ENCODE measurements at places on chromosomes 11 and 22.

DNA sequence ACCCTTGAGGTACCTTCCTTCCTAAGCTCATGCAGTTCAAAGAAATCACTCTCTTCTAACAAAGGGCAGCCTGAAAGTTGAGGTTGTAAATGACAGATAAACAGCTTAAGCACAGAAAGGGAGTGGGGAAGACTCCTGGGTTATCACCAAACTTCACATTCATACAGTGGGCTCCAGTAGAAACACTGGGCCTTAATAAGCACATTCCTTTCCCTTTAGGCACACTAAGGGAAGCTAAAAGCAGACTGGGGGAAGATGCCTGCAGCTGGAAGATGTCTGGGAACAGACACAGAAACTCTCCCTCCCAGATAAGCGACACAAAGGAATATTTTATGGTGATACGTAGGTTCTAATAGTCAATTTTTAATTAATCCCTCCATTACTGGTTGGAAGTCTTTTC is 350.3 kb upstream of the MPPED2 start:
- no peak for DNase-seq

DNA sequence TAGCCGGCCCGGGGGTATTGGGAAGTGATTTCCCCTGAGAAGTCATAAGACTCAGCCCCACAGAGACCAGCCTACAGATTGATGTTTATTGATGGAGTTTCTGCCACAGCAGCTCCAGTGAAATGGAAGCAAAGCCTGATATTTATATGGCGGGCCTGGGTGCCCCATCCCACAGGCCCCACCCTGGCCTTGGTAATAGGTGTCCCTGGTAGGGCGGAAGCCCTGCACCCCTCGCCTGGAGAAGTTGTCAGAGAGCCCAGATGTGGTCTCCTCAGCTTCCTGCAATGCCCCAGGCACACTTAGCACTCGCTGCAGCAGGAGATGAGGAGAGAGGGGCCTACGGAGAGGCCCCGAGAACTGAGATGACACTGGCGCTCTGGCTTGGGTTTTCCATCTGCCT is 107.4 kb downstream of the MORC2 start:
- DNase-seq, result no peak

DNA sequence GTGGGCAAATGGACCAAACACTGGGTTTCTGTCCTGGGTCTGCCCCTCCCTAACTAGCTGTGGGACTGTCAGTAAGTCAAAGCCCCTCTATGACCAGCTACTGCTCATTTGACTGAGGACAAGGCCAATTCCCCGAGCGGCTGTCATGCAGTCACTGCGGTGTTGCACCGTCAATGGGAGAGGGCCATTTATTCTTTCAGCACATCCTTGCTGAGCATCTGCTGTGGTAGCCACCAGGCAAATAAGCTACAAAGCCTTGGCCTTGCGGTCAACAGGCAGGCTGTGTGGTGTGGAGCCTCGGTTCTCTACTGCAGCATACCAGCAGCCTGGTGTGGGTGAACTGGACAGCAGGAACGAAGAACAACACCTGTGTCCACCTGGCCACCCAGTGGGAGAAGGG is 25.8 kb upstream of the SERPIND1 start:
- DNase-seq, result no peak

GRCh38 chr11:72524711-72525110 is 90.4 kb upstream of the CLPB start:
- no peak for DNase-seq

- DNase-seq, result no peak
Observed at GRCh38 chr22:22968366-22968765, 80.8 kb downstream of the IGLL5 start.

- DNase-seq, result no peak
Observed at GRCh38 chr11:8631395-8632118, 37.5 kb upstream of the STK33 start.

GRCh38 chr11:112318661-112319060 is 58.0 kb upstream of the PLET1 start:
- DNase-seq, result no peak

GRCh38 chr11:46367244-46367915 is 14.1 kb upstream of the MDK start:
- peak; percentile 64 for DNase-seq

GRCh38 chr11:8098879-8099278 is 17.9 kb downstream of the TUB start:
- DNase-seq, result no peak

DNA sequence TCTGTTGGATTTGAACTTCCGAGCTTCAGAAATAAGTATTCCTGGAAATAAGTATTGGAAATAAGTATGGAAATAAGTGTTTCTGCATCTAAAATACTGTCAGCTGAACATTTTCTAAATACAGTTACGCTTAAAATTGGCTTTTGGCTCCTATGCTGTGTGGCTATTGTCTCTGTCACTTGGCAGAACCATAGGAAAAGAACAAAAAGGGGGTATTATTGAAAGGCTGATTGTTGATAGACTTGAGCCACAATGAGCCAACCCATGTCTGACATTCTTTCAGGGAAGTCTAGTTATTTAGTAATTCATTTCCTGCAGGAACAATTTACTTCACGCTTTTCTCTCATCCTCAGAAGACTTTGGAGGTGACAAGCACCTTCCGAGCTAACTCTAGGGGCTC is 32.5 kb upstream of the LARGE1 start:
- no peak for DNase-seq

- no peak for DNase-seq
Observed at GRCh38 chr11:110187731-110188130, 94.5 kb downstream of the ZC3H12C start.

DNA sequence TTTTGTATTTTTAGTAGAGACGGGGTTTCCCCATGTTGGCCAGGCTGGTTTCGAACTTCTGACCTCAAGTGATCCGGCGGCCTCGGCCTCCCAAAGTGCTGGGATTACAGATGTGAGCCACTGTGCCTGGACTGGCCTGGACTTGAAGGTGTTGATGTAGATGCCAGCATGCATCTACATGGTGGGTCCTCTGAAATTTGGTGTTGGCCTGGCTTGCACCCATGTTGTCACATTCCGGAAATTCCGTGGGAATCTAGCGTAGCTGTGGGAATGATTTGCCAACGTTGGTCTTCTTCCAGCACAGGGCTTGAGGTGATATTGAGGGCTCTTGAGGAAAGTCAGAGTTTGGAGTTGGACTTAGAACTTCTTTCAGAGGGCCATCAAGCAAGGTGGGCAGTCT is 6.5 kb downstream of the PACS1 start:
- no peak for DNase-seq

GRCh38 chr11:21630934-21631478 is 561.9 kb upstream of the ANO5 start:
- no peak for DNase-seq

DNA sequence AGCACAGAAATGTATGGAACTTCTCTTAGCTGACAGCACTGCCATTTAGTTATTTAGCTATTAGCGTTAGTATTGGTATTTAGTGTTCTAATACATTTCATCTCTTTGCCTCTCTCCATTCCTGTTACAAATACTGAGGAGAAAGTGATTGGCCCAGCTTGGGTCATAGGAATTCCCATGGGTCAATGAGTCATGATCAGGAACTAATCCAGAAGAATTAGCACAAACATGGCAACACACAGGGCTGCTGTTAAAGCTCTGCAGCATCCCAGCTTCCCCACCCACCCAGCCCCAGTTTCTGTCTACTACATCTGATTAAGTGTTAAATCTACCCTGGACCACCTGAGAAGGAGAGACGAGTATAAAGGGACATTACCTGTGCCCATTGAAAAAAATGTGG is 36.1 kb downstream of the PDGFD start:
- no peak for DNase-seq

DNA sequence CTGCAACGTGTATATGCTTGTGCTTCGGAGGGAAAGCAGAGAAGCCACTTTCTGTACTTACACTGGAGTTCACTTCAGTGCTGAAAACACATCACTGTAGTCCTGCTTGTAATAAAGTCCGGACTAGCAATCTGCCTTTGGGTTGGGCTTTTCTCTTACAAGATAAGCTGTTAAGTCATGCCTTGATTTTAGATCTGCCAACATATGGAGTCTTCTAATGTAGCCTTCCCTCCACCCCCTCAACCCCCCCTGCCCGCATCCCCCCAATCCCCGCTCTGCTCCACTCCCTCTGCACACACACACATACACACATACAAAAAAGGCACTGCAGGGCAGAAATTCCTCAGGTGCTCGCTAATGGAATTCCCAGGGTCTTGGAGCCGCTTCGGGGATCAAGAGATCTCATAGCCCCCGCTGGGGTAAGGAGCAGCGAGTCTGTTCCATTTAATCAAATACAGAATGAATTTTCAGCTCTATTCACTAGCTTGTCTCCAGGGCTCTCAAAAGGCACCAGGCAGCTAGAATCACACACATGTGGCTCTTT is 3.4 kb downstream of the CDON start:
- no peak for DNase-seq

- DNase-seq, result no peak
Observed at GRCh38 chr11:36210529-36210928, 78.7 kb downstream of the COMMD9 start.

GRCh38 chr11:107780136-107780535 is 68.3 kb upstream of the SLN start:
- DNase-seq, result no peak

GRCh38 chr22:44889255-44889878 is 120.4 kb downstream of the PHF21B start:
- no peak for DNase-seq

GRCh38 chr22:27329131-27329850 is 472.3 kb downstream of the MN1 start:
- DNase-seq, result no peak

DNA sequence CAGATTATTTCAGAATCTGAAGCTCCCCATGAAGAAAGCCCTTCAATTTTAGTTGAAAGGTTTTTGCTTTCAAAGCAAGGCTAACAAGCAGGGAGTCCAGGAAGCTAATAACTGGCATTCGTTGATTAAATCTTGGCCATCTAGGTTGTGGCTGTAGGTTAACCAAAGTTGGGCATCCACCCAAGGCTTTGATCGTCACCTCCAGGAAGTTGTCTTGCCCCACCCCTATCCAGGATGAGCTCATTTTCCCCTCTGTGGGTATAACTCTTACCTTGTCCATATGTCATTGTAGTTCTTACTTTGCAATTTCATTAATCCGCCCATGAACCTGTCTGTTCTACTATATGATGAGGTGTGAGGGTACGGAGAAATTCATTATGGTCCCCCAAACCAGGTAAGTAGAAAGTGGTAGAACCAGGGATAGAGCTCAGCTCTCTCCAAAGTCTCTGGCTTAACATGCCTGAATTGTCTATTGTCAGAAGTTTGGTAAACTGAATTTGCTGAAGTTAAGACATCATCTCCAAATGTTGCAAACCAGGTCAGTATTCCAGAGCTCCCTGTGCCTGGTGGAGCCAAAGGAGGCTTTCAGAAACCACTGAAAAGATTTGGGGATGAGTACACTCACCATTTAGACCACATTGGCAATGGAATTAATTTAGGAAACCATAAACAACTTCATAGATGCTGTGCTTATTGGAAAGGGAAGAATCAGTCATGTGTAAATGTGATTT is 97.1 kb downstream of the CD44 start:
- peak; percentile 52 for DNase-seq

GRCh38 chr11:96338910-96339705 is 3.9 kb downstream of the MAML2 start:
- DNase-seq, result no peak

DNA sequence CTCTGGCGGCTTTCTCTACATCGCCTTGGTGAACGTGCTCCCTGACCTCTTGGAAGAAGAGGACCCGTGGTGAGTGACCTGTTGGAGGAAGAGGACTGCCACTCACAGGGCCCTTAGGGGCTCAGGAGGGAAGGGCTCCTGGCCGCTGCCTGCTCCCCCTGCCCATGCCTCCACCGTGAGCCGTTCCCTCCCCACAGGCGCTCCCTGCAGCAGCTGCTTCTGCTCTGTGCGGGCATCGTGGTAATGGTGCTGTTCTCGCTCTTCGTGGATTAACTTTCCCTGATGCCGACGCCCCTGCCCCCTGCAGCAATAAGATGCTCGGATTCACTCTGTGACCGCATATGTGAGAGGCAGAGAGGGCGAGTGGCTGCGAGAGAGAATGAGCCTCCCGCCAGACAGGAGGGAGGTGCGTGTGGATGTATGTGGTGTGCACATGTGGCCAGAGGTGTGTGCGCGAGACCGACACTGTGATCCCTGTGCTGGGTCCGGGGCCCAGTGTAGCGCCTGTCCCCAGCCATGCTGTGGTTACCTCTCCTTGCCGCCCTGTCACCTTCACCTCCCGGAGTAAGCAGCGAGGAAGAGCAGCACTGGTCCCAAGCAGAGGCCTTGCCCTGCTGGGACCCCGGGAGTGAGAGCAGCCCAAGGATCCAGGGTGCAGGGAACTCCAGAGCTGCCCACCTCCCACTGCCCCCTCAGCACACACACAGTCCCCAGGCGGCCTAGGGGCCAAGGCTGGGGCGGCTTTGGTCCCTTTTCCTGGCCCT is 6.9 kb downstream of the SLC39A13 start:
- no peak for DNase-seq

- no peak for DNase-seq
Observed at GRCh38 chr22:42280836-42281235, 10.4 kb upstream of the TCF20 start.

DNA sequence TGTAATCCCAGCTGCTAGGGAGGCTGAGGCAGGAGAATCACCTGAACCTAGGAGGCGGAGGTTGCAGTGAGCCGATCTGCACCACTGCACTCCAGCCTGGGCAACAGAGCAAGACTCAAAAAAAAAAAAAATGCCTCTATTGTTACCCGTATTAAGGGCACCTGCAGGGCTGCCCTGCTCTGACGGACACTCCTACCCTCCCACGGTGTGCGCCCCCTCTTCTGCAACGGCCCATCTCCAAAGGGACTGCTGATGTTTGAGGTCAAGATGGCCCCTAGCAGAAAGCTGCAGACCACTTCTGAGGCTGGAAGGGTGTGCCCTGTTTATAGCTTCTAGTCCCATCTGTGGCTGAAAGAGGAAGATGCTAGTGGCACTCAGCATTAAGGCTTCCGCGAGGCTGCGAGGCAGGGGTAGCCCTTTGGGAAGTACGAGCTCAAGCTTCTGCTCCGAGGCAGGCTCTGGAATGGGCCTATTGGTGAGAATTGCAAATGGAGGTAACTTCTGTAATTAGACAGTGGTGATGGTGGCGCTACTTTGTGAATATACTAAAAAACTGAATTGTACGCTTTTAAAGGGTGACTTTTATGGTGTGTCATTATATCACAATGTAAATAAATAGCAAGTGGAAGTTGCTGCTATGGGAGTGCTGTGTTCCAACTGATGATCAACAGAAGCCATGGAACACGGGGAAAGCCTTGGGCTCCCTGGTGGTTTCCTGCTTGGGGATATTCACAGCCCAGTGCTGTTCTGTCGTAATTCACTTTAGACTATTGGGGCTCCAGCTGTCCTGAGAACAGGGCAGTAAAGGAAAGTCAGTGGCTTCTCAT is 24.3 kb downstream of the ARFGAP2 start:
- DNase-seq, result no peak

GRCh38 chr11:94521684-94522083 is 9.4 kb downstream of the C11orf97 start:
- no peak for DNase-seq

DNA sequence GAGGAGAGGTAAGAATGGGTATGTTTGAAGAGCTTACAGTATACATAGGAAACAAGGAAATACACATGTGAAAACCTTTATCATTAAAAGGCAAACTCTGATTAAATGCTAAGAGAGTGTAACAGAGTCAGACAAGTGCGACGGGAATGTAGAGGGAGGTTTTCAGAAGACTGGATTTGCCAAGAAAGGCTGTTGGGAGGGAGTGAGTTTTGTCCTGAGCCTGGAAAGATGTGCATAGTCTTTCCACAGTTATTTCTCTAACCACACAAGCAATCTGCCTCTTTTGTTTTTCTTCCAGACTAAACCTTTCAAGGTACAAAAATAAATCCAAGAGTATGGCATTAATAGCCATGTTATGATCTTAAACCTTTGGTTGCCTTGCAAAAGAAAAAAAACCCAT is 170.9 kb downstream of the KIRREL3 start:
- DNase-seq, result no peak

Data from activated T-helper 1 cell treated with Interleukin-2 at 50 U/mL for 16 hours (primary cell).